ENCODE measurements at places on chromosomes 4 and X.

GRCh38 chrX:46209037-46209436 lies 336.2 kb downstream of the ZNF674 start:
- no peak for DNase-seq

DNA sequence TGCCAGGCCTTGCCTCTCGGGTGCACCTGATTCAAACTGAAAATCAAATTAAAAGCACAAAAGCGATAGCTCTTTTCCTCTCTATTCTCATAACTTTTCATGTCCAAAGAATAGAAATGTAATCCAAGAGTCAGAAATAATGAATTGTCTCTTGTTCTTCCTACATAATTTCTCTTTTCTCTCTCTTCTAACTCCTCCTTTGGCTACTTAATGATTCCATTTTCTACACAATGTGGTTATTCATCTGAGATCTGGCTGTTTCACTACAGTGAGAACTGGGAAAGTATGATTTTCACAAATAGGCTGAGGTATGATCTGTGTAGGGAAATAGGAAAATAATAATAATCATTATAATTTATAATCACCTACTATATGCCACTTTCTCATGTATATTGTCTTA lies 703.5 kb downstream of the PDHA2 start:
- DNase-seq, result no peak

DNA sequence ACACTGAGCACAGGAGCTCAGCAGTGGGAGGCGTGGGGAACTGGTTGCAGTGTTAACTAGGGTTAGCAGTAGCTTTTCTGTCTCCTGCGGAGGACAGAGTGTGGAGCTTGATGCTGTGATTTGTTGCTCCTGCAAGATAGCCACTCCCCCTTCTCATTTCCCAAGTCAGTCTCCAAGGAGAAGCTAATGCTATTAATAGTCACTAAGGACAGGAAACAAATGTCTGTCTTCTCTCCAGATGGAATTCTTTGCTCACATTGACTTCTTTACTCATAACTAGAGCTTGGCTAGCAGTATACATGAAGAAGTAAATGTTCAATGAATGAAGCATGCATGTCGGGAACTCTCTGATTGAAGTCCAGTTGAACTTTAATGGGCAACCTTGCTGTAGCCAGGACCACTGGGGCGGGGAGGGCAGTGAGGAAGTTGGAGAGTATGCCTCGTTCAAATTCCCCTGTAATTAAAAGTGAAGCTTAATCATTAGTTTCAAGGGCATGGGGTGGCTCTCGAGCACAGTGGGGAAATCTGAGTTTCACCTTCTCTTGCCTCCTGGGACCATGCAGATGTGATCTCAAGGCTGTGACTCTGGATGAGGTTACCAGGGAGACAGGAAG lies 156.6 kb upstream of the SCML1 start:
- no peak for DNase-seq

DNA sequence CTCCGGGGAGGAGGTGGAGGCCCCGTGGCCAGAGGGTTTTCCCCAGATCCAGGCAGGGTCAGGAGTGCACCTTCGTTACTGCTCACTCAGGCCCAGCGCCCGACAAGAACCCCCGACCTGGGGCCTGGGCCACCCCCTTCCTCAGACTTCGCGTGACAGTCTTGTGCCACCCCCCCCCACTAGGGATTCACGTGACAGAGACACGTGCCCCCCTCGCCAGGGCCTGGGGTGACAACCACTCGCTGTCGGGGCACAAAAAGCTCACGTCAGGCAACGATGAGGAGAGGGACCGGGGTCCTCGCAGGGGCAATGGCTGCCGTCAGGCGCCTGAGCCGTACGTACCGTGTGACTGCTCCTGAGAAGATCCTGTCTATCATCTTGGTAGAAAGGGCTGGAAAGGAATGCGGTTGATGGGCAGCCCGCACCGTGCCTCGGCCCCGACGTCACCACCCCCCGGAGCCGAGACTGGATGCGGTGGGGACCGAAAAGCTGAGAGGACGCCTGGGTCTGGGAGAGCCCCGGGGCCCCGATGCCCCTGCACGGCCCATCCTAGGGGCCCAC lies 23.0 kb upstream of the GTPBP6 start:
- no peak for DNase-seq

GRCh38 chr4:16443504-16444088 lies 217.3 kb upstream of the TAPT1 start:
- DNase-seq, result peak; percentile 66

- DNase-seq, result no peak
Observed at GRCh38 chrX:9899640-9900111, 67.5 kb upstream of the CLDN34 start.

- peak; percentile 86 for DNase-seq
Observed at GRCh38 chrX:97616883-97617530, 733.3 kb downstream of the RPA4 start.

DNA sequence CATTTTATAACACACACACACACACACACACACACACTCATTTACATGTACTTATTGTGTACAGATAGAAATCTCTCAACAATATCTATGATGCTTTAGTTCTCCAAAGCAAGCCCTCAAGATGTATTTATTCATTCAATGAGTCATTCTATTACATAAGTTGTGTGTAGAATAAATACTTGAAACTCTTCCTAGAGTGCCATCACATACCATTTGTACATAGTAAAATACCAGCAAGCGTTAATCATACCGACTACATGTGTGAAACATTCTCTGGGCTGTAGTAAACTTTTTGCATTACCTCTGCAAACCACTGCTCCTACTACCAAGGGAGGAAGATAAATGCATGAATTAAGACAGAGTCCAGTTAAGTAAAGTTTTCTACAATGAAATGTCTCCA lies 70.9 kb downstream of the EPHA5 start:
- DNase-seq, result no peak

DNA sequence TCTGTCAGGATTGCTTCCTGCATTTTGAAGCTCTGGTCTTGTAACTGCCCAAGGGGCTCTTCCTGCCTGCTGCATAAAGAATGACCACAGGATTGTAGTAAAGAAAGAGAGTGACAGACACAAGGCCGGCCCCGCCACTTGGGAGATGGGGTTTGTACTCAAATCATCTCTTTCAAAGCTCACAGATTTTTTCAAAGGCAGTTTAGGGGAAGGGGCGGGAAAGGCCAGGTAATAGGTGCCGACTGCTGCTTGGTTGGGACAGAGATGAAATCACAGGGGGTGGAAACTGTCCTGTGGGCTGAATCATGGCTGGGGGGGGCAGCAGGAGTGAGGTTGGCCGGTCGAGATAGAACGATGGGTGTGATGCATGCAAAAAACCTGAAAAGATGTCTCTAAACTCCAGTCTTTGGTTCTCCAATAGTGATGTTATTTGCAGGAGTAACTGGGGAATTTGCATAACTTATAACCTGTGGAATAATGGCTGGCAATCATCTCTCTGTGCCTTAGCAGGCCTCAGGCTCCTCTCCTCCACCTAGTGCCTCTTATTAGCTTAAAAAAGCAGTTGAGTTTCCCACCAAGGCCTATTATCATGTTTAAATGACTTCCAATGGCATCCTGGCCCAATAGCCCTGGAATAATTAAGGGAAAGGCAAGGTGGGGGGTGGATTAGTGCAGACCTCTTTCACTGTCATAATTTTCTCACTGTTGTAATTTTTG lies 778.4 kb upstream of the FRG1 start:
- no peak for DNase-seq

DNA sequence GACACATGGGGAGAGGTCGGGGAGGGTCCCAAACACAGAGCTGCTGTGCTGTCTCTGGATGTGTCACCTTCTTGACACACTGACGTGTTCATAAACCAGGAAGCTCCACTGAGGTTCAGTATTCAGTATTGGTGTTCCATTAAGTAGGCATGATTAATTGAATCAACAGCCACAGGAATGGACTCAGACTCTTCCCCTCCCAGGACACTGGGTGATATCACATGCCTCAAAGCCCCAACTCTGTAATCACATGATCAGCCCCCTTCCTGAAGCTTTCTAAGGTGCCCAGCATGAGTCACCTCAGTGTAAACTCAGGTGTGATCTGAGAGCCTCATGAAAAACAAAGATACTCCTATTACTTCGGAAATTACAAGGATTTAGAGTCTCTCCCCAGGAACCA lies 21.1 kb upstream of the HNRNPD start:
- no peak for DNase-seq

GRCh38 chrX:11887175-11887574 lies 129.1 kb downstream of the MSL3 start:
- no peak for DNase-seq

DNA sequence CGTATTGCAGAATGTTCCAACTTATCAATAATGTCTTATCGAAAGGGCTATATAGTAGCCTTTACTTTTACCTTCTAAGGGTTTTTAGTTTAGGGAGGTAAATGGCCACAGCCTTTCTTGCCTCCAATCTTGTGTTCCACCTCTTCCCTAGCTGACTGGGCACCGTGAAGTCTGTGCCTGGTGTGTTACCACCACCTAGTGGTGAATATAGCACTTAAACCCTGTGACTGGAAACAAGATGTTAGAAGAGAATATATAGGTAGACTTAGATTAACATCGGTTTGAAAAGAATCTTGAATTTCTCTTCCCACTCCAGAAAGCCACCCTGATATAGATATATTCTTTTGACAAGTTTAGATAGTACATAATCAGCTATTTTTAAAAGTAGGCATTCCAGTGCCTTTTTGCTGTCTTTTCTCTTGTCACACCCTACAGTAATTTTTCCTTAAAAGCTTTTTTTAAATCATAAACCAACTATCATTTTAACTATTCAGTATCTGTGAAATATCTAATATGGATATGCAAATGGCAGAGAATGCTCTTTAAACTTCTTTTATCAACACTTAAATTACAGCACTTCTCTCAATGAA lies 27.8 kb upstream of the ADH7 start:
- DNase-seq, result peak; percentile 74

GRCh38 chrX:101605728-101606127 lies 12.1 kb downstream of the ARMCX6 start:
- DNase-seq, result no peak

GRCh38 chr4:13920111-13920875 lies 292.8 kb upstream of the BOD1L1 start:
- no peak for DNase-seq

GRCh38 chrX:130024127-130024526 lies 41.7 kb downstream of the BCORL1 start:
- peak; percentile 71 for DNase-seq

GRCh38 chr4:140092094-140092851 lies 61.7 kb downstream of the MAML3 start:
- peak; percentile 78 for DNase-seq

DNA sequence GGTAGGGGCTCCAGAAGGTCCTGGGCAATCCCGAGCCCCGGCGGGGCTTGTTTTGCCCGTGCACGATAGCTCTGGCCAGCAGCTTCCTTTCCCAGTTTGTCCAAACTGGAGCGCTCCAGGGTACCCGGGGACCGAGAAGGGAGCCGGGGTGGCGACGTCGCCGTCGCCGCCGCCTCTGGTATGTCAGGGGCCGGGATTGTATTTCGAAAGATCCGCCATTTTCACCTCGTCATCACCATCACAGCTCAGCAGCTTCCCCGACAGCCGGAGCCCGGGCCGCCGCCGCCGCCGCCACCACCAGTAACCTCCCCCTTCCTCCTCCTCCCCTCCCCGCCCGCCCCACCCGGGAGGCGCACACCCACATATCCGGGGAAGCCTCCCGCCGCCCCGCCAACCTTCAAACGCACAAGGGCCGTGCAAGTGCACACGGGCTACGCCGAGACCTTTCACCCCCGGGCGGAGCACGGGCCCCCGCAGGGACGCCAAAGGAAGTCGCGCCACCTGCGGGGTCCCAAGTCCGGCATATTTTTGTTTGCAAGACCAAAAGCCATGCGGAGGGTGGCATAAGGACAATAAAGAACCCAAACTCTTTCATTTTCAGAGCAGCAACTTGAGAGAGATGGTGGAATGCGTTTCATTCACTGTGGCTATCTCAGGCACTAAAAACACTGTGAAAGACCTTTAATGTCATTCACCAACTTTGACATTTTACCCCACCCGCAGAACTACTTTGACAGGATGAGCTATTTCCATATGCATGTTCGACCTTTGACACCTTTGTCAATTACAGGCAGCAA lies at the start of gene LIN54:
TSS of gene LIN54 (minus strand) at position 302 of the 797 bp plus-strand sequence. CDS start 25,979 bp downstream, outside the sequence.
- peak; percentile 82 for DNase-seq

DNA sequence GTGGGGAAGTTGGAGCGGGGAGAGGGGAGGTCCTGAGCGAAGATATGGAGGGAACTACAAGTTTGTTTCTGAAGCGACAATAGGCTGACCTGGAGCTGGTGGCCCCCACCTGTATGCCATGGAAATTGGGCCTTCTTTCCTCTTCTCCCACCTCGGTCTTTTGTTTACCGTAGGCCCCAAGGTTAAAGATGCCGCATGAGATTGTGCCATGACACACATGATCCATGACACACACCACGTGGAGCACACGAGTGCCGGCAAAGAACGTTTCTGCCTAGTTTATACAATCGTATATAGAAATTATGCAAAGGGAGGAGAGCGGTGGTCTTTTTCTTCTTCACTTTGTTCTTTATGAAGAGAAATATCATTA lies 408 bp downstream of the TMEM33 start:
- peak; percentile 29 for DNase-seq

DNA sequence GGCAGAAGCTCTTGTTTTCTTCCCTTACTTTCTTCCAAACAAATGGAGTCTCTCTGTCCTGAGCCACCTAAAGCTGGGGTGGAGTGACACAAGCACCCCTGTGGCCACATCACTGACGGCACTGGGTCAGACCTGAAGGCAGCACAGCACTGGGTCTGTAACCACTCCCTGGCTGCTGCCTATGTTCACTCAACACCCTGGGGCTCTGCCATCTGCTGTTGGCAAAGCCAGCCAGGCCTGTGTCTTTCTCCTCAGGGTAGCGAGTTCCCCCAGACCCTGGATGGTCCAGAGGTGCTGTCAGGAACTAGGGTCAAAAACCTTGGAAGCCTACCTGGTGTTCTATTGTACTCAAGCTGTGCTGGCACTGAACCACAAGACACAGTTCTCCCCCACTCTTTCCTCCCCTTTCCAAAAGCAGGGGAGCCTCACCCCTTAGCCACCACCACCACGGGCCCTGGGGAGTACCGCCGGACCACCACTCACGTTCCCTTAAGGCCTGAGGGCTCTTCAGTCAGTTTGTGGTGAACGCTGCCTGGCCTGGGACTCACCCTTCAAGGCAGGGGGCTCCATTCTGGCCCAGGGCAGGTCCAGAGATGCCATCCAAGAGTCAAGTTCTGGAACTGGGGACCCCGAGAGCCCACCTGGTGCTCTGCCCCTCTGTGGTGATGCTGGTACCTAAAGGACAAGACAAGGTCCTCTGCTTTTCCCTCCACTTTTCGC lies 31.5 kb downstream of the TMEM271 start:
- no peak for DNase-seq

DNA sequence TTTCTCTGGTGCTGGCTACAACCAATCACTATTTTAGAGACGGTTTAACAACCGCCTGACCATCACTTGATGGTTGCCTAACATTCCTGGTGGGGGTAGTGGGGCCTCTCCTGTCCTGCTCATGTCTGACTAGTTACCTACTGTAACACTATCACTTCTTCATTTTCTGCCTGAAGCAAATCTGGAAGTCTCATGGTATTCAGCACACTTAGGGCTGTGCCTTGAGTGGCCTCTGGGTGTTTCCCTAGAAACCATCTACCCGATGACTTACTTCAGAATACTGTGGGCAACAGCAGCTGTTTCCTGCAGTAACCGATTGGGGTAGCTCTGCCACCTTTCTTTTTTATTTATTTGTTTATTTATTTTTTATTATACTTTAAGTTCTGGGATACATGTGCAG lies 880.1 kb upstream of the INTU start:
- no peak for DNase-seq

All from lung microvascular endothelial cell (primary cell).